ENCODE measurements at places on chromosomes 3 and 15.

DNA sequence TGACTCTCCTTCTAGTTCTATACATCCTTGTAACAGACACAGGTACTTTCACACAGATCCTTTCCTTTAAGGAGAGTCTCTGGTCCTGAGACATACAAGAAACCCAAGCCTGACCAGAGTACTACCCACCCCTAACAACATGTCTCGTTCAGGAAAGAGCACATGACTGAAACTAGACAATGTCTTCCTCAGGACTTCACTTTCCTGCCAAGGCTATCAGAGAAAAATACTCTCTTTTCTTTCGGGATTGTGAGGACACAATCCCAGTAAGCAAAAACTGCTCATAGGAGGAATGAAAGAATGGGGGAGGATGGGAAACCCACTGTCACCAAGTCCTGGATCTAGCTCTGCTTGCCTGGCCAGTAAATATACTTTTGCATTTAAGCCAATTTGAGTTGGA is 11.5 kb upstream of the ANKRD28 start:
- DNase-seq, result no peak

GRCh38 chr3:23075496-23075895 is 127.6 kb upstream of the UBE2E2 start:
- DNase-seq, result no peak

DNA sequence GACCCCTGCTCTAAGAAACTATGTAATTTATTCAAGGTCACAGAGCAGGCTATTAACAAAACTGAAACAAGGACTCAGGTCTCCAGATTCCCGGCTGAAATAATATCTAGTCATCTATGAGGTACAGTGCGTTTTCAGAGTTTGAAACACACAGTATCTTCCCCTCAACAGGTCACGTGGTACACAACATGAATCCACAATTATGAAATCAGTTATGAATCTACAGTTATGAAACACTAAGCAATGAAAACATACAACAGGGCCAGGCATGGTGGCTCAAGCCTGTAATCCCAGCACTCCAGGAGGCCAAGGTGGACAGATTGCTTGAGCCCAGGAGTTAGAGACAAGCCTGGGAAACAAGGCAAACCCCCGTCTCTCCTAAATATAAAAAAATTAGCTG is 72.7 kb downstream of the FSIP1 start:
- no peak for DNase-seq

GRCh38 chr3:126107203-126107939 is 23.4 kb upstream of the SLC41A3 start:
- DNase-seq, result no peak

- DNase-seq, result no peak
Measured at GRCh38 chr3:108013141-108014055, 77.4 kb downstream of the CD47 start.

- no peak for DNase-seq
Measured at GRCh38 chr3:77815467-77815866, 775.6 kb downstream of the ROBO2 start.

GRCh38 chr3:194604837-194605236 is 28.4 kb downstream of the TMEM44 start:
- DNase-seq, result no peak

DNA sequence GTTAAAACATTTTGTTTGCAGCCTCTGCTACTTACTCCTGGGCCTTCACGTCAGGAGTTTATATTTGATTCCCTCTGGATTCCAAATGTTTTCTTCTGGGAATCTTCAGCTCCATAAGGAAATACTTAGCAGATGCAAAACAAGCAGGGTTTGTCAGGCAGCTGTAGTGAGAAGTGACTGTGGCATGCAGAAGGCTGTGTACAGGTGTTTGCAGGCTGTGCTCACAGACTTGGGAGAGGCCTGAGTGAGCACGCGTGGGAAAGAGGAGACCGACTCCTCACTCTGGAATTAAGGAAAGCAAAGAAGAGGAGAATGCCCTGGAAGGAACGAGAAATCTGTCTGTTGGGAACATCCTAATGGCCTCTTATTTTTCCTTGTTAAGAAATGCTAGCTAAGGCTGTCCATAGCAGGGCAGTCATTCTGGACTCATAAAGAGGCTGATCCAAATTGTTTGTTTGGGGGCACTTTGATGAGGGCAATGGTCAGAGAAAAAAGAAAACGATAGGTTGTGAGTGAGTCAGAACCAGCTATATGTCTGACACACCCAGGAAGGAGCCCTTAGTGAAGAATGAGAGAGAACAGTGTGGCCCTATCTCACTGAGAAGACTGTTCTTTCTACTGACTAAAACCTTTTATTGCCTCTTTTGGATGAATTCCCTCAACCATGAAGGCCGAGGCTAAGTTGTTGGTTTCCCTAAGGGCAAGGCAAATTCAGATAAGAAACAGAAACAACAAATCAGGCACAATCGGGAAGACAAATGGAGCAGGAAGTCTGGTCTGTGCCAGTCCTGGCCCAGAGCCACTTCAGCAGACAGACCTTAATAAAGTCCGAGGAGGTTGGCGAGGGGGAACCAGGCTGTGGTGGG is 82.6 kb downstream of the TGFBR2 start:
- no peak for DNase-seq

- no peak for DNase-seq
Measured at GRCh38 chr15:31082771-31083369, 18.7 kb downstream of the TRPM1 start.

- DNase-seq, result no peak
Measured at GRCh38 chr3:123084192-123084591, 17.4 kb downstream of the PDIA5 start.

DNA sequence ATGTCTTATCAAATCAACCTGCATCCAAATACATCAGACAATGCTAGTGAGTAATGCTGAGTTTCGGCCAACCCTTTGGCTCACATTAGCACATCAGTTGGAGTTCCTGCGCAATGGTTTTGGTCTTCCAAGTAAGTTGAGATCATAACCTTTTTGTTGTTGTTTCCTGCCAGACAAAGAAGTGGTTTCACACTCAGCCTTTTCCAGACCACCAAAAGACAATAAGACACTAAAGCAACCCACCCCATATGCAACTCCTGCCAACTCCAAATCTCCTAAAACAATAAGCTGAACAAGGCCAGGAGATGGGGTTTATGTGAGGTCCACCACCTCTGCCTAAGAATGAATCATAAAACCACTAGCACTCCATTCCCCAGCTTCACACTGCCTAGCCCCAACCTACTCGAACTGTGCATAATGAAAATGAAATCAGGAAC is 177.0 kb downstream of the ERC2 start:
- no peak for DNase-seq

DNA sequence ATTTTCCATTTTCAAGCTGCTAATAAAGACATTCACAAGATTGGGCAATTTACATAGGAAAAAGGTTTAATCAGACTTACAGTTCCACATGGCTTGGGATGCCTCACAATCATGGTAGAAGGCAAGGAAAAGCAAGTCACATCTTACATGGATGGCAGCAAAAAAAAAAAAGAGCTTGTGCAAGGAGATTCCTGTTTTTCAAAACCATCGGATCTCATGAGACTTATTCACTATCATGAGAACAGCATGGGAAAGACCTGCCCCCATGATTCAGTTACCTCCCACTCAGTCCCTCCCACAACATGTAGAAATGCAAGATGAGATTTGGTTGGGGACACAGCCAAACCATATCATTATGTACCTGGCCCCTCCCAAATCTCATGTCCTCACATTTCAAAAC is 202.0 kb downstream of the FNDC3B start:
- DNase-seq, result no peak

DNA sequence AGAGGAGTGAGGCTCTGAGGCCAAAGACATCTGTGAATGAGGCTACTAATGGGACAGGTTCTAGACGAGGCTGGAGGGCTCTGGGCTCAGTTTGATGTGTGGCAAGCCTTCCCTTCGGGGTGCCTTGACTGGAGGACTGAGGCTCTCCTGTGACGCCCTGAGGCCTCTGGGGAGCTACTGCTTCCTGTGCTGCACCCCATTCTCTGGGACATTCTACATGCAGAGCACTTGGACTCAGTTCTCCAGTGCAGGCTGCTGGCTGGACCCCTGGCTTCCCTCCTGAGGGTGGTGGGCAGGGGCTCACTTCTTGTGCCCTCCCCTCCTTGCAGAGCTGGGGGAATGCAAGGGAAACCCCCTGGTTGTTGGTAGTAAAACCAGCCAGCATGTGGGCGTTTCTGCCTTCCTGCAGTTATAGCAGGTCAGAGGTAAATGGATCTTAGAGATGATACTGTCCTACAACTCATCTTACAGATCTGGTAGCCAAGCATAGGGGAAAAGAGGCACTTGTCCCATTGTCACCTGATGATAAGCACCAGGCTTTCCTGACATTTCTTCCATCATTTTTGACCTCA is 133.3 kb downstream of the CHDH start:
- DNase-seq, result no peak

- DNase-seq, result no peak
Measured at GRCh38 chr3:17491601-17492000, 250.8 kb downstream of the TBC1D5 start.

- DNase-seq, result no peak
Measured at GRCh38 chr15:22778796-22779195, 7.6 kb upstream of the NIPA1 start.

DNA sequence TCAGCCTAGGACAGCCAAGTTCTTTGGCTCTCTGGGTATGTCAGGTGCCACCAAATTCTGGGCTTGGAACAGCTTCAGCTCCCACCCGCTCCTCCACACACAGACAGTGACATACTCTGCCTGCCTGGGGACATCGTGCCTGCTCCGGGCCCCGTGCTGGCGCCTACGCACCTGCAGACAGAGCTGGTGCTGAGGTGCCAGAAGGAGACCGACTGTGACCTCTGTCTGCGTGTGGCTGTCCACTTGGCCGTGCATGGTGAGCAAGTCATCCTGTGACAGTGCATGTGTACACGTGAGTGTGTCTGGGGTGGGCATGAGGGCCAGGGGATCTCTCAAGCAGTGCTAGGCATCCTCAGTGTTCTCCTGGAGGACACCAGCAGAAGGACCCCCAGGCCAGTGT is 922 bp downstream of the IL17RC start:
- DNase-seq, result no peak

DNA sequence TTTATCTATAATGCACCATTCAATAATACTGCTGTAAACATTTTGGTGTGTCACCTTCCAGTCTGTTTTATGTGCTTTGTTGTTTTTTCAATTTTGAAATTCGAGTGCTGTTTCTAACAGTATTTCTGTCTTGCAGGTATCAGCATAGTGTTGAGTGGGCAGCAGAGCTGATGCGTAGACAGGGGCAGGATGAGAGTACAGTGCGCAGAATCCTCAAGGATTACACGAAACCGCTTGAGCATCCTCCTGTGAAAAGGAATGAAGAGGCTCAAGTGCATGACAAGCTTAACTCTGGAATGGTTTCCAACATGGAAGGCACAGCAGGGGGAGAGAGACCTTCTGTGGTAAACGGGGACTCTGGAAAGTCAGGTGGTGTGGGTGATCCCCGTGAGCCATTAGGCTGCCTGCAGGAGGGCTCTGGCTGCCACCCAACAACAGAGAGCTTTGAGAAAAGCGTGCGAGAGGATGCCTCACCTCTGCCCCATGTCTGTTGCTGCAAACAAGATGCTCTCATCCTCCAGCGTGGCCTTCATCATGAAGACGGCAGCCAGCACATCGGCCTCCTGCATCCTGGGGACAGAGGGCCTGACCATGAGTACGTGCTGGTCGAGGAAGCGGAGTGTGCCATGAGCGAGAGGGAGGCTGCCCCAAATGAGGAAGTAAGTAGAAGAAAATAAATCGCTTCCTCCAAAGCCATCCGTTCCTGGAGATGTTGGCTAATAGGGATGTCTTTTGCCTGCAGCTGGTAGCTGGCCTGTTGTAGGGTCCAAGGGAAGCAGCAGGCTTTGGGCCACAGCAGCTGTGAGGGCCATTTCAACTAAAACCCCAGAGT is 19.1 kb downstream of the TSEN2 start:
- no peak for DNase-seq

- DNase-seq, result no peak
Measured at GRCh38 chr3:52153389-52154096, 680 bp downstream of the POC1A start.

DNA sequence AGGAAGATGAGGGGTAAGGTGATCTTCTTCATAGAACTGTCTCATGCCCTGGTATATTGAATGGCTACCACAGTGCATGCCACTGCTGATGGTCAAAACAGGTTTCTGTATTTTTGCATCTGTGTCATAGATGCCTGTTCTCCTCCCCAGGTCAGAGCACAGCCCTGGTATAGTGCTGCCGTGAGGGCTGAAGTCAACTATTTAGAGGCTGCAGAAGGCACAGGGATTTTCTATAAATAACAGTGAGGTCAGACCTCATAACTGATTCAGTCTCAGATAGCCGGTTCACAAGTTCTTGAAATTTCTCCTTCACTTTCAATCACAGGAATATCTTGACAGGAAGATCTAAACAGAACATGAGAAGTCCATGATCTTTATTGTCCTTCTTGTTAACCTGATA is 99.2 kb upstream of the NUDT16 start:
- DNase-seq, result no peak

DNA sequence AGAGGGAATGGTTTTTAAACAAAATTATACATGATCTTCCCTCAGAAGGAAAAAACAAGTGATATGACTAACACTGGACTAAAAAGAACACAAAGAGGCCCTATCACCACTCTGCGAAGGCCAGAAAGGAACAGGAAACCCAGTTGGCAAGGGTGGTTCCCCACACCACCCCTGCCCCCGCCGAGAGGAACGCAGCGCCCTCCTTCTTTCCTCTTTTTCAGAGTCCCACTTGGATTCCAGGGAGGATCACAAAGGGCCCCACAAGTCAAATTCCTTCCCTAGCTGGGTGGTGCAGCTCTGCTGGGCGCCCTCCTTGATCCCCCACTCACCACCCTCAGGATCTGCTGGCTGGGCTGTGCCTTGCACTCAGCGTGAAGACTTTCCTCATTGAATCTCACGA is 29.8 kb downstream of the PLA1A start:
- DNase-seq, result no peak

GRCh38 chr15:68969298-68969697 is 39.0 kb downstream of the SPESP1 start:
- DNase-seq, result no peak

- DNase-seq, result peak; percentile 32
Measured at GRCh38 chr3:28050885-28051284, 190.5 kb upstream of the CMC1 start.

- DNase-seq, result no peak
Measured at GRCh38 chr3:88535563-88535962, 385.8 kb downstream of the C3orf38 start.

GRCh38 chr3:186308549-186308948 is 53.5 kb downstream of the DGKG start:
- no peak for DNase-seq

- DNase-seq, result no peak
Measured at GRCh38 chr3:130729154-130729553, 17.5 kb downstream of the PIK3R4 start.

- DNase-seq, result no peak
Measured at GRCh38 chr3:170049146-170050000, 11.6 kb downstream of the GPR160 start.

- no peak for DNase-seq
Measured at GRCh38 chr3:140584549-140584948, 93.3 kb upstream of the TRIM42 start.

GRCh38 chr3:158085931-158086330 is 20.3 kb downstream of the SHOX2 start:
- no peak for DNase-seq

- no peak for DNase-seq
Measured at GRCh38 chr15:45143946-45144345, 14.2 kb downstream of the DUOX1 start.

Measured in CD8-positive, alpha-beta T cell (primary cell).